Inflammatory macrophage treated with lipopolysaccharide for 1 hour (primary cell): ENCODE measurements at places on chromosomes 1 and 21.

DNA sequence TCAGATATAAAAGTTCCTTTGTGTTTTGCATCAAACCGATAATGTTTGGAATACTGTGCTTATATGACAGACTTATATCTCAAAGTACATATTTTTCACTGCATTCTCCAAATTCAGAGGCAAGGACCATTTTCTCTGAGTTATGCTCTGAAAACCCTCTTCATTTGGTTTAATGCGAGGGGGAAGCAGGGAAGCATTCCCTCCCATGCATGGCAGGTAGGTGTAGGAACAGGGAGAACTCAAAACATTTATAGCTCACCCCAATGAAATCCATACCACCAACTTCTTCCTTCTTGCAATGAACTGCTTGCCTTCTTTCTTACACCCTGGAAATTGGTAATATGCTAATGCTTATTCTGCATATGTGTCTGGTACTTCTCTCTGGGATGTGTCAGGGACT lies 10.7 kb upstream of the ERICH3 start:
- DNase-seq, result no peak

- peak; percentile 83 for DNase-seq
Observed at GRCh38 chr1:153597206-153597605, 15.7 kb downstream of the S100A16 start.

DNA sequence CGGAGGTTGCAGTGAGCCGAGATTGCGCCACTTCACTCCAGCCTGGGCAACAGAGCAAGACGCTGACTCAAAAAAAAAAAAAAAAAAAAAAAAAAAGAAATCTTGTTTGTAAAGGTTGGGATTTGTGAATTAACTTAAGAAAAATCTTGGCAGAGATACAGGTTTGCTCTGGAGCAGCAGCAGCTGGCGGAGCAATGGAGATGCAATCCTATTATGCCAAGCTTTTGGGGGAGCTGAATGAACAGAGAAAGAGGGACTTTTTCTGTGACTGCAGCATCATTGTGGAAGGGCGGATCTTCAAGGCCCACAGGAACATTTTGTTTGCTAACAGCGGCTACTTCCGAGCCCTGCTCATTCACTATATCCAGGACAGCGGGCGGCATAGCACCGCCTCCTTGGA lies 5.6 kb downstream of the ZBTB8B start:
- no peak for DNase-seq

- DNase-seq, result peak; percentile 26
Observed at GRCh38 chr1:247884797-247885413, 10.5 kb upstream of the OR2W3 start.

DNA sequence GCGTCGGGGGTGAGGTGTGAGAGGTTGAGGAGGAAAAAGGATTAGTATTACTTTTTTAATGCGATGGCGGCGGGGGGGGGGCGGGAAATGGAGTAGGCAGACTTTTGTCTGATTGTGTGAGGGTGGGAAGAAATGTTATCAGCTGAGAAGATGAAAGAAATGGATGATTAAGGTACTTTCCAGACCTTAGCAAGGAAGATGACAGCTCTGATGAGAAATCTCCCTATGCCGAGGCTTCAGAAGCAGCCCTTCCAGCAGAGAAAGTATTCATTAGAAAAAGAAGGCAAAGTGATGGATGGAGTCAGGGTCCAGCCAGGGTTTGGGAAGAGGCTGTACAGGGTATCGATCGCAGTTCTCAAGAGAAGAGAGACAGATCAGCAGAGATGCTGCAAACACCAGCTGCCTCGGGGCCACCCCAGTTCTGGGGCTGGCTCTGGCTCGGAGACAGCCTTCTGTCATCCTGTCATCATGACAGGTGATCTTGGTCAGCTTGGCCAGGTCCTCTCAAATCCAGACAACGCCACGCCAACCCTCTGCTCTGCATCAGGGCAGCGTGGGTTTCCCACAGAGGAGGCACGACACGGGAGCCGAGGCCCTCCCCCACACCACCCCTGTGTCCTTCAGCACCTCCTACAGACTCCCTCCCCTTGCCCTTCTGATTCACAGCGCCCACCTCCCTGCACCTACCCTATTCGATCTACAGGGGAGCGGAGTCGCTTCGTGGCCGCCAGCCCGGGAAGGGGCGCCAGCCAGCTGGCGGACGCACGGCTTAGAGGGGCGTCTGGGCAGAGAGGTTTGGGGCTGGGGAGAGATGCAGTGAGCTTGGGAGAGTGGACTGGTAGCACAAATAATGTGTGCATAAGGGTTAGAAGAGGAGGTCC lies 674 bp upstream of the ATXN7L2 start:
- no peak for DNase-seq

DNA sequence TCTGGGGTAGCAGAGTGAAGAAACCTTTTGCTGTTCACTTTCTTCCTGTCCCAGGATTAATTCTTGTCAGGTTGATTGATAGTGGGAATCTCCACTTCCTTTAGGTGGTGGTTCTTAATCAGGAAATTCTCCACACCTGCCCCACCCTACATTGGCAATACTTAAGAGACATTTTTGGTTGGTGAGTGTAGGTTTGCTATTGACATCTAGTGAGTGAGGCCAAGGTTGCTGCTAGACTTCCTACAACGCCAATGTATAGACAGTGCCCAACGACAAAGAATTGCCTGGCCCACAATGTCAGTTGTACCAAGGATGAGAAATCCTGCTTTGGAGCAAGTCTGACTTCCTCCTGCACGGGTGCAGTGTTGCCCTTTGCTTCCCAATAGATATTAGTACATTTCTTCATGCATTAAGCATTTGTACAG lies 38.5 kb downstream of the MAP3K7CL start:
- DNase-seq, result peak; percentile 51

DNA sequence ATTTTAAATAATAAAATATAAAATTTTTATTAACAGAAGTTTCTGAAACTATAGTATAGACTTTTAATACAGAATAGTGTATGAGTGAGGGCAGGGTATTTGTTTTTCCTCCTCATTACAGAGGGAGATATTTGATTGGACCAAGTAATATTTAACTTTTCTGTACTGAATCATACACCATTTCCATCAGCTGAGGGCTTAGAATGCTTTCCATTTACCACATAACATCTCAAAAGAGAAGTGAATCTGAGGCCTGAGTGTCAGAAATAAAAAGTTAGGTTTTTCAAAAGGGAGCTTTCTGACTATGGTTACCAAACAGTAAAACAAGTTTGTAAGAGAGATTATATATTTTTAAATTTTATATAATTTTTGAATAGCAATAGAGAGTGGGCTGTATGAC lies 29.5 kb downstream of the TLCD4 start:
- DNase-seq, result no peak

GRCh38 chr1:54615531-54616279 lies 7.6 kb downstream of the FAM151A start:
- peak; percentile 59 for DNase-seq

DNA sequence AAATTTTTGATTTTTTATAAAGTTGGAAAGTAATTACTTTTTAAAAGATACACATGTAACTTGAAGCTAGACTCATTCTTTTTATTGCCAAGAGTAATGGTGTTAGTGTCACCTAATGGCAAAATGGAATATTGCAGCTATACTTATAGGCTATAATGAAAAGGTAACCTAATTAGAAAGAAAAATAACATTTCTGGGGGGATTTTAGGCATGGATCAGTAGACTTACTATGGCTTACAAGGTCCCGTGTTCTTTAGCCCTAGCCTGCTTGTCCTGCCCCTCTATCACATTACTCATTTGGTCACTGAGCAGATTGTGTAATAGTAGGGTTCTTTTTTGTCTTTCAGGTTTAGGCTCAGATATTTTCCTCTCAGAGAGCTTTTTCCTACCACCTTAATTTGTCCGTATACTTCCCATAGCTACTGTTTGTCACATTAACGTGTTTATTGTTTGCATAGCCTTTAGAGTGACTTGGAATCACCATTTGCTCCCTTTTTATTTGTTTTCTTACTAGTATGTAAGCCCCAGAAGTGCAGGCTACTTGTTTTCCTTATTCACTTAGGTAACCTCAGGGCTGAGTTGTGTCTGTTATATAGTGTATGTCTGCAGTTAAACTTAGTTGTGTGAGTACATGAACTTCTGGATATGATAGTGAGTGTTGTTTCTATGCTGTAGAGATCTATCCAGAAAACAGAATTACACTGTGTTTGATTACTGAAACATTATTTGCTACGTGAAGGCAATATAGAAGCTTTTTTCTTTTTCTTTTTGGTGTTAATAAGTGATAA lies 58.7 kb downstream of the RABGAP1L start:
- DNase-seq, result peak; percentile 80

GRCh38 chr1:206716870-206717673 lies 32.4 kb downstream of the MAPKAPK2 start:
- DNase-seq, result no peak

GRCh38 chr1:230025686-230026085 lies 41.4 kb upstream of the GALNT2 start:
- no peak for DNase-seq

DNA sequence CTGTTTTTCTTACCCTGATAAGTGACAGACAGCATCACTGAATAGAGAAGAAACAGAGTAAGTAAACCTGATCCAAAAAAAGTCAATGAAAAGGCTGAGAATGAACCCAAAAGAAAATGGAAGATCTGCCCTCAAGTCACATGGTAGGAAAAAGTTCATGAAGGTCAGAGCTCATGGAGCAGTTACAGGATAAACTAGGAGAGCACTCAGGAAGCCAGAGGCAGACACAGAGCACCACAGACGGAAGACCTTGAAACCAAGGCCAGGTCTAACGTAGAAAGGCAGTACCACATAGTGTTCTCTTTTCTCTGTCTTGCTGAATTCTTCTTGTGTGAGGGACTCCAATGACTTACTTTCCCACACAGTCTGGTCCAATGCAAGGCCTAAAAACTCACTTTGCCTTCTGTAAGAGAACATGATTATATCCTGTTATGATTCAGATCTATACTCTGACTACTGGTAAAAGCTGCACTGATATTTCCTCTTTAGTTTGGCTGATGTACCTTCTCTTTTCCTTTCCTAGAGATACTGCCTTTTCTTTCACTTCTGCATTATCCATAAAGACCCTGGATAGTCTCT lies 40.8 kb downstream of the RTCA start:
- peak; percentile 2 for DNase-seq

- no peak for DNase-seq
Observed at GRCh38 chr1:198528364-198528763, 12.1 kb downstream of the ATP6V1G3 start.

DNA sequence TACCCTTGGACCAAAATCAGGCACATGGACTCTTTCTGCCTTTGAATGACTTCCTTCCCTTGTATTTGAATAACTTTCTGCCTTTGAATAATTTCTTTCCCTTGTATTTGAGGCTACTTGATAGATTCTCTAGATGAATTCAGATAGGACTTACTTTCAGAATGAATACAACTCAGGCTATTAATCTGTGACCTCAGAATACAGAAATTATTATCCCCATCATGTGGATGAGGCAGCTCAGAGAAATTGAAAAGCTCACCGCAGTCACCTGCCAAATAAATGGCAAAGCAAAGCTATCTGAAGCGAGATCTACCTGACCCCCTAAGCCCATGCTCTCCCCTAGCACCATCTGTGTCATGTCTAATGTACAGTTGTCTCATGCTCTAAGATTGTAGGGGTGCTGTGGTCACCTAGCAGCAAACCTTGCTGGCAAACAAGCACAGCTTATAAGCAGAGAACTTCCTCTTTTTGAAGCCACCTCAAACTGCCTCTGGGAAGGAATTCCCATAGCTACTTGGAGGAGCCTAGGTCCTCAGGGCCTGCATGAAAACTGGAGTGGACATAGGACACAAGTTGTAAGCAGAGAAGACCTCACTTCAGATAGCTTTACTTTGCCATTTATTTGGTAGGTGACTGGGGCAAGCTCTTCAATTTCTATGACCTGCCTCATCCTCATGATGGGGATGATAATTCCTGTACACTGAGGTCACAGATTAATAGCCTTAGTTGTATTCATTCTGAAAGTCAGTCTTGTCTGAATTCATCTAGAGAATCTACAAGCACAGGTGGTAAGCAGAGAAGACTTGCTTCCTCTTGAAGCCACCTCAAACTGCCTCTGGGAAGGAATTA lies 66.1 kb downstream of the FASLG start:
- no peak for DNase-seq

- DNase-seq, result no peak
Observed at GRCh38 chr1:103937763-103938357, 188.2 kb downstream of the AMY1C start.

DNA sequence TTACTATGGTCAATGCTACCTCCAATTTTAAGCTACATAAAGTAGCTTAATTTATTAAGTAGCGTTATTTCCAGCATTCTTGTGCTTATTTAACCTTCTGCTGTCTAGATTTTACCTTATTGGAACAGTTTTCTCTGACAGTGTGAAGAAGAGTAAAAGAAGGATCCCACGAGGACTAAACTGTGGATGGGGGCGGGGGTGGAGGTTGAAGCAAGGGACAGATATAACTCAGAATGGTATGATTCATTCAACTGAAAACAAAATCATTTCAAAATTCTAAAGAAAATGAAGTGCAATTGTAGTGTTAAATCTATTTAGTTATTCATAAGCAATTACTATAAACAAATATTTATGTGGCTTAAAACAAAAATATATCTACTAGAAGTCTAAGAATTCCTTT lies 11.5 kb upstream of the VAV3 start:
- DNase-seq, result no peak

DNA sequence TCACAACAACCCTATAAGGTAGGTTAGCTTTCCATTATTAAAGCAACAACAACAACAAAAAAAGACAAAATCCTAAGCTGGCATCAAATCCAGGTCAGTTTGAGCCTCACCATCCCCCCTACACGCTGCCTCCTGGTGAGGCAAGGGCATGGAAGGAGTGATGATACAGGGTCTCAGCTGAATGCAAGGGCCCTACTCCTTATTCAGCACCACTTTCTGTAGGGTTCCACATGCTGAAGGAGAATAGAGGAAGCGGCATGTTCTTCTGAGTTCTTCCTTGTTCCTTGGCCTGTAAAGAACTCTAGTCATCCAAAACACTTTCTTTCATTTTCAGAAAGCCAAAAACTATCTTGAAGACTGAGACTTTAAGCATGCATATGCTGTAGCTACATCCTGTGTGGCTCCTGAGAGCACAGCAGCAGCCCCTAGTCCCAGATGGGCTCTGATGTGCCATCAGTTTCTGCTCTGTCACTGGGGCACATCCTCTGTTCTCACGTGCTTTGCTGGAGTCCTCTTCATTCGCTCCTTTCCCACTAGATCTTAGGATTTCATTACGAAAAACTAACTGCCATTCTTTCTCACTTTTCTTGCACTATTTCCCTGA lies 6.2 kb downstream of the ILDR2 start:
- DNase-seq, result no peak

DNA sequence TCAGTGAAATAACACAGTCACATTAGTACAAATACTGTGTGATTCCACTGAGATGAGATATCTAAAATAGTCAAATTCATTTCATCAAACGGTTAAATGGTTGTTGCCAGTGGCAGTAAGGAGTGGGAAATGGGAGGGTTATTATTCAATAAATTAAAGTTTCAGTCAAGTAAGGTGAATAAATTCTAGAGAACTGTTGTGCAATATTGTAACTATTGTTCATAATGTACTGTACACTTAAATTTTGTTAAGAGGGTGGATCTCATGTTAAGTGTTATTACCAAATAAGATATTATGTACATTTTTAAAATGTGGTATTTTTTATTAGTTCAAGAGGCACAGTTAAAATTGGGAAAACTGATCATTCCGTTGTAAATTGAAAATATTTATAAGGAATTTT lies 463.3 kb upstream of the BRINP3 start:
- DNase-seq, result no peak
